CD4-positive, alpha-beta T cell treated with Interleukin-15 for 1 hour (primary cell): ENCODE measurements at places on chromosomes 2 and 18.

DNA sequence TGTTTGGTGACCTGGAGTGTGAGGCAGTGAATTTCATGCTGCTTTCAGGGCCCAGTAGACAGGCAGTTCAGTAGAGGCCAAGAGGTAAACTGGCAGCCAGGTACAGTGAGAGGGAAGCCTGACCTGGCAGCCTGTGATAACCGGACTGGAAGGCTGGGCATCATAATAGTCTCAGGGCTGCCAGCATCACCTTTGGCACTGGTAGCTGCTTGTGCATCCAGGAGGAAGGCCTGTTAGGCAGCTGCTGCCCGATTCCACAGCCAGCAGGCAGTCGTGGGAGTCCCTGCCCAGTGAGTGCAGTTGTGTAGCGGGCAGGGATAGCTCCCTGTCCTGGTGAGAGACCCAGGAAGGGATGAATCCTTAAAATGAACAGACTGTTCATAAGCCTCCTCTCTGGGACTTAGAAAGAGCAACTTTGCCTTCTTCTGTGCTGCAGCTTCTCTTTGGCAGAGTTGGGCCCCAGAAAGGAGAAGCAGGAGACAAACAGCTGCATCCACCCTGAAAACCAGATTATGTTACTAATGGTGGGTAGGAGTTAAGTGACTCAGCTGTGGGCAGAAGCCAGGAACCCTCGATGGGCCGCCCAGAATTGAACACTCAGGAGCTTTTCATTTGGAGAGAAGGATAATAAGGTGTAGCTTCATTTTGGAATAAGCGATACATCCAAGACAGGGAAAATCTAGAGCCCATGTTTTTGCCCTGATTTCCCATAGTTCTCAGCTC, 8.1 kb upstream of the GPBAR1 start:
- peak; percentile 14 for DNase-seq

- DNase-seq: no peak
Measured at GRCh38 chr2:135662088-135662487, 79.6 kb upstream of the UBXN4 start.

DNA sequence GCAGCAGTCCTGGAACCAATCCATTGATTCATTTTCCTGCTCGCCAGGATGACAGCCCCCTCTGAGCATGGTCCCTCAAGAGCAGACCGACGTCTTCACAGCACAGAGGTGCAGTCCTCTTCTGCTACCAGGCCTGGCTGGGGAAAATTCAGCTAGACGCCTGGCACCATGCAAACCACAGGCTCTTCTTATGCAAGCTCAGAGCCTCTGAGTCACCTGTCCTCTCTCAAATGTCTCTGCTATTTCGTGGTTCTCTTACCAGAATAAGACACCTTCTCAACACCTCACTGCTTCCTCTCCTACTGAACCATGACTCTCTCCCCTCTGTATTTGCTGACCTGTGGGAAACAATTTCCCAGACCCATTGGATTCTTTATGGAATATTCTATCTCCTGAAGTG, 79.8 kb upstream of the CYRIA start:
- DNase-seq: no peak

GRCh38 chr2:120924924-120925323, 189.3 kb downstream of the GLI2 start:
- no peak for DNase-seq

- DNase-seq: no peak
Measured at GRCh38 chr2:72676341-72677025, 149.3 kb downstream of the EXOC6B start.

DNA sequence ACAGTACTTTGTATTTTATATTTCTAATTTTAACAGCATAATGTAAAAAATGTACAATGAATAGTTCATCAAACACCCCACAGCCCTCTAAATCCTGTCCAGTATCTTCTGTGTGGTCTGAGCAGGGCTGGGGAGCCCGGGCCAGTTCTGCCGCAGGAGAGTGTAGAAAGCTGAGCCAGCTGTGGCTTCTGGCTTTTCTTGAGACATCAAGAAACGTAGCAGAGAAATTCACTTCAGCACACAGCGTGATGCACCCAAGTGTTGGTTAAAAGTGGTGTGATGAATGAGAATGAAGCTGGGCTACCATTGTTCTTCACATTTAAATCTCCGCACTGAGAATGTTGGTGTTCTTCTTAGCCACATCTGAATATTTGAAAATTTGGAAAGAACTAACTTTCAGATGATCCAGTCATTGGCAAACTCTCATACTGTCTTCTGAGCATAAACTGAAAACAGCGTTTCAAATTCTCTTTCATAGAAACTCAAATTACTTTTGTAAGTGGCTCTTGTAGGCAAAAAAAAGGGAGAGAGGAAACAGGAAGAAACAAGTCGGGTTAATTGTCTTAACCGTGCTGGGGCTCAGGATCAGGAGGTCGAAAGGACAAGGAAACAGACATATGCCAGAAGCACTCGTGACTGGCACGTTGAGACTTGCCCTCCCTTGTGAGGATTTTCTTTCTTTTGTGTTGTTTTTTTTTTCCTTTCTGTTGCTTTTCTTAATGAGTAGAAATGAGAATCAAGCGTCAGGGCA, 23.4 kb upstream of the TMEM87B start:
- DNase-seq: no peak

GRCh38 chr2:217307023-217307422, 447.2 kb upstream of the TNP1 start:
- DNase-seq: no peak

DNA sequence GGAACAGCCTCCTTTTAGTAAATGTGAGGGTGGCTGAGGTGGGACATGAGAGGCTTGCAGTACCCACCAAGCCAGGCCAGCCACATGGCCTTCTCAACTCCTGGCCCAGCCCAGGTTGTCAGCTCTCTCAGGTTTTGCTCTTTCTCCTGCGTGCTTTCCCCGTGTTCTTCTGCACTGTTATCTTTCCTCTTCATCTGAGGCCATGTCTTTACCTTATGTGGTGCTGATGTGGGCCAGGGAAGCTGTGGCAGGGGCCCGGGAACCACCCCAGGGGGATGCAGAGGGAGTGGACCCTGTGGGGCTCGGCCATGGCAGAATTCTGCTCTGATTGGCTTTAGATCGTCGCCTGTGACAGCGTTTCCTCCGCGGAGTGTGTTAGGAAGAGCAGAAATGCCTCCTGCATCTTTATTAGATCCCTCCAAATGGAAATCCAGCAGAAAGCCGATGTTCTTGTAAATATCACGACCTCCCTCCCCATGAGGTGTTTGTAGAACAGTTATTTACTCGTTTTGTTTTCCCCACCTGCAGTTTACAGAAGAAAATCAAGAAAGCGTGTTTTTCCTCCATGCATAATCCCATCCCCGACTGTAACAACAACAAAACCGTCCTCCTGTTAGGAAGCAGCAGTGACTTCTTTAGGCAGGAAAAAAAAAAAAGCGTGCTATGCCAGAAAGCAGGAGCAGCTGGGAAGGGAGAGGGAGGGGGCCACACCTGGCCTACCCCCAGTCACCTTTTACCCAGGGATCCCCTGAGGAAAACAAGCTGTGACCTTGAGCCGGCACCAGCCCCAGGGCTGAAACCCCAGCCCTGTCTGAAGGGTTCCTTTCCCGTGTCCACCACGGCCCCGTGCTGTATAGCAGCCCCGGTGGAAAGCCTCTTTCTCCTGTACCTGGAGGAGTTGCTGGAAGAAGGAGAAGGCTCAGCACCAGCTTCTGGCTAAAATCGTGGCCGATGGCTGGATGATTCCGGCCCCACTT, 54.8 kb downstream of the HPCAL1 start:
- DNase-seq: no peak

- no peak for DNase-seq
Measured at GRCh38 chr2:227366769-227367426, 12.2 kb downstream of the TM4SF20 start.

- DNase-seq: no peak
Measured at GRCh38 chr2:21415234-21415633, 291.5 kb downstream of the TDRD15 start.

- DNase-seq: no peak
Measured at GRCh38 chr2:62330959-62331358, 135.0 kb downstream of the B3GNT2 start.

GRCh38 chr2:116057538-116057937, 1615.1 kb downstream of the DPP10 start:
- no peak for DNase-seq

DNA sequence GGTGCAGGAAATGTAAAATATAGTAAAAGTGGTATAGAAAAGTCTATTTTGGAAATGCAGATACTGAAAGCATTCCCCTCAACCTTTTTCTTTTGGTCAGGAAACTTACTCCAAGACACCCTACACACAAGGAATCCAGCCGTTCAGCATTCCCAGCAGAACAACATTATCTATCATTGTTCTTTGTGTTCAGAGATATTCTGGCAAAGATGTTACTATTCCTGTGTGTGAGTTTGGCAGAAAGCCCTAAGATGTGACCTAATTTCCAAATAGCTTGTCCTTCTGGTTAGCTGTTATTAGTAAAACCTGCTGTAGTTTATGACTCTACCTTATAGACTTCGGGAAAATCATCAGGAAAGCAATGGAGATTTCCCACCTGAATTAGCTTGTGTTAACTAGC, 78.1 kb upstream of the PELI1 start:
- DNase-seq: no peak

- no peak for DNase-seq
Measured at GRCh38 chr2:156229724-156230362, 102.7 kb downstream of the NR4A2 start.

GRCh38 chr2:128363934-128364361, 45.3 kb upstream of the HS6ST1 start:
- DNase-seq: no peak

DNA sequence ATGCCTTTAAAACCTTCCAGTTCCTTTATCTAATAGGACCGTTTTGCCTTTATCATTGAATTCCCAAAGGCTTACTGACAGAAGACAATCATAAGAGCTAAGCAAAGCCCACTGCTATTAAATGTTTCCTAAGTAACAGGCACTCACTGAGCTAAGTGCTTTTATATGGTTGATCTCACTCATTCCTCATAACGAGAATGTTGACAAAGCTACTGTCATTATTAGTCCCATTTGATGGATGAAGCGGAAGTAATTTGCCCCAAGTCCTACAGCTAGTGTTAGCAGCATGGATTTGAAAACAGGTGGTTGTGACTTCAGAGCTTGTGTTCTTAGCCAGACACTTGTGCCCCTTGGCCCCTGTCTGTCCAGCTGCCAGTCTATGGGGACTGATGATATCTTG, 134.8 kb upstream of the SERPINE2 start:
- DNase-seq: no peak

DNA sequence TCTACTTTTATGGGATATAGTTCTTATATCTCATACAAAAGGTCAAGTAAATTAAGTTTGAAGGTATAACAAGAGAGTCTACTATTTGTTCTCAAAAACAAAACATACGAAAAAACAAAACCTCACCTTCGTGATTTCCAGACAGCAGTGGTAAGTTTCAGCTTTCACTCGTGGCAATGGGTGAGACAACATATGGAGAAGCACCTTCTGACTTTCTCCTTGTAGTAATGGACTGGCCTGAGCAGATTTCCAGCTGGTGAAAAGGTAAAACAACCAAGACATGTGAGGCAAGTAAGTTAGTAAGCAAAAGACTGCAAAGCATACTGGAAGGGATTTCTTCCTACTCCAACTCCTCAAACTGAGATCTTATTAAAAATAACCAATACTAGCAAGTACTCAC, 39.6 kb downstream of the RTTN start:
- DNase-seq: no peak

DNA sequence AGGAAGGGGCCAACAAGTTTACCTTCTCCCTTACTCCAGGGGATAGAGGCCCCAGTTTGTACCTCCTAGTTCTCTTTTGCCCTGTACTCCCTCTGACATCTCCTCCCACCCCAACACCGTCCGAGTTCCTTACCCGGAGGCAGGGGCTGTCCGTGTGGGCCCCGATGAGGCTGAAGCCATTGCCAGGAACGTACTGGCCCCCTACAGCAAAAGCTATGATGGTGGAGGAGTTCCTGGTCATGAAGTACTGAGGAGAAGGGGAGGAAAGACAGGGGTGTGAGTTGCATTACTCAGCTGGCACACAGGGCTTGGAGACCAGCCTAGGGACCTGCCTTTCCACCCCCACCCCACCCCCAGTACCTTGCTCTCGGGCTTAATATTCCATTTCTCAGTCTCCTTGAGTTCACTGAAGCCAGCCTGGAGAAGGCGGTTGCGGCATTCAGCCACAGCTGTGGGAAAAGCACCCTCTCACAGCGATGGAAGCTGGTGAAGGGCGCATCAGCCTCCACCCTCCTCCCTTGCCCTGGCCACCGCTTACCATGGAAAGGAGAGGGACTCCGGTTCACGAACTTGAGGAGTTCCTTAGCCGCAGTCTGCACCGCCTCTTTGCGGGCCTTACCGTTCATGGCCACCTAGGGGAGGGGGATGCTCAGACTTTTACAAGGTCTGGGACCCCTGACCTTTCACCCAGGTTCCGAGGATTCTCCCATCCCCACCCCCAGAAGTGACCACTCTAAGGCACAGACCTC, 1.0 kb downstream of the DNPEP start:
- DNase-seq: no peak

- DNase-seq: no peak
Measured at GRCh38 chr2:236904389-236905263, 181.1 kb upstream of the COPS8 start.

DNA sequence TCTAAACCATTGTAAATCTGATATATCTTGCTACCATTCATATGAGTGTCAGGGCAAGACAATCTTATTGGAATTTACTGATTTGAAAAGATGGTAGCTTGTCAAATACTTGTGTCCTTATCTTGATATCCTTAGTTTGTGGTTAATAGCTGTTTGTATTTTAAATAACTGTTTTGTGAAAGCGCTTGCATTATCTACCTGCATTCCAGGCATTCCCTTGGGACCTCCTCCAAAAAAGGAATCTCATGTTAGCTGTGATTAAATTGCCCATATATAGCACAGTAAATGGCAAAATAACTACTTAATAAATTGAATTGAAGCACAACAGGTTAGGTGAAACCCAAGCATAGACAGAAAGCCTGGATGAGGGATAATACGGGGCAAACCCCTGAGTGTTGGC, 13.9 kb downstream of the CNTNAP5 start:
- no peak for DNase-seq

DNA sequence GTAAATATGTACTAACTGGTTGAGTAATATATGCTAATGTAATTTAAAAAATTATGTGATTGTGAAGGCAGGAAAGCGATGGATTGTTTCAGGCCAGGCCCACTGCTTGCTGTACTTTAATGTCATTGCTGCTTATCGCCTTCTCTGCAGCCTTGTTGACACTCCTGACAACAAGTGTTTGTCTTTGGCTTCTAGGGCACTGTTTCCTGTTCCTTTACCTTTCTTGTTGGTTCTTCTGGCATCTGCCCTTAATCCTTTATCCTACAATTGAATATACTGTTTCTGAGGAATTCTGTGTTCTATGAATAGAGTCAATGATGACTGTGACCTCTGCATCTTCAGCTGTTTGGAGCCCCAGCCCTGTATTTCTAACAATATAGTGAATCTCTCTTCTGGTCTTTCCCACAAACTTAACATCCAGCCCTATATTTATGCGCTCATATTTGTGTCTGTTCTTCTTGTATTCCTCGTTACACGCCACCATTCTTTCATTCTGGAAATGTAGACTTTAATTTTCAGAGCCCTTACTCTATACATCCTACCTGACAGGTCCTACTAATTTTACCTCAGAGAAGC, 17.6 kb downstream of the ACSL3 start:
- DNase-seq: no peak

- no peak for DNase-seq
Measured at GRCh38 chr18:49094979-49095632, 144.3 kb upstream of the SMAD7 start.

- DNase-seq: no peak
Measured at GRCh38 chr2:64931246-64932115, 57.7 kb upstream of the SLC1A4 start.

- no peak for DNase-seq
Measured at GRCh38 chr2:23301136-23301535, 83.8 kb upstream of the KLHL29 start.

GRCh38 chr2:240961910-240962299, 36.5 kb upstream of the SNED1 start:
- no peak for DNase-seq
